ENCODE measurements at places on chromosomes 3 and 15. TPM values are rescaled to one million over a fixed set of nuclear protein-coding genes. Genes with fewer than 3 reads are reported as not detected.

IQCF5 gene
- not detected for total RNA-seq

SOX2 gene
- total RNA-seq, result 0.32 TPM

DNA sequence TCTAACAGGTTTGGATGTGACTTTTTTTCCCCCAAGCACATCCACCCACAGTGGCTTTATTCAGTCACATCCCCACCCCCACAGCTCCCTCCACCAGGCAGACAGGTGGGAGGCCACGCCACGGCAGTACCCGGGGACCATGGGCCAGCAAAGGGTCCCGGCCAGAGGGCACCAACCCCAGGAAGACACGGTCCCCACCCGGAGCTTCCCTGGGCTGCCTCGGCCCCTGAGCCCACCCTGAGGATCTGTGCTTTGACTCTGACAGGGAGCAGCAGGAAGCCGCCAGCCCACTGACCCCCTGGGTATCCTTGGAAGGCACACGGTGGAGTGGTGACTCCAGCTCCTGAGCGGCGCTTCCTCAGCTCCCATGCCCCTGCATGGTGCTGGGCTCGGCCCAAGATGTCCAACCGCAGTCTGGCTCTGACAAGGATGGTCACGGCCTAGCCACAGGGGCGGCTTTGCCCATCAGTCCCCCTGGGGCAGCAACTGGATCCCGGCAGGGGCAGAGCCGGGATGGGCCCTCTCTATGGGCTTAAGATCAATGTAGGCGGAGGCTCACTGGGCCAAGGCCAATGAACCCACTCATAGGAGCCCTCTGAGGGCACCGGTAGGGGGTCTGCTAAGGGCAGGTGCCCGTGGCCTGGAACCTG is 66.2 kb upstream of the TTBK2 start:
- no peak for DNase-seq

DNA sequence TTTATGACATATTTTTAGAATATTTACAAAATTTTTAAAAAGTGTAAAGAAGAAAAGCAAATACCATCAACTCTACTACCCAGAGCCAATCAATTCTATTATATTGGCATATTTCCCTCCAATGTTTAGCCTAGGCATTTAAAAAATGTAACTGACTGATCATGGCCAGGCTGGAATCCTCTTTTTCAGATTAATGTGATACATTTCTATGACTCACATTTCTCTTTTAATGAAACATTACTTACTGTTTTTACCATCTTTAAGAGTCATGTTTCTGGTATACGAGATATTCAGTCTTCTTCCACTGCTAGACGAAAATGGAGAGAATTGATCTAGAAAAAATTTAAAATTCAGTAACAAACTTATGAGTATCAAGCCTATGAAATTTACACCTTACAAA is 53.4 kb upstream of the DCUN1D1 start:
- DNase-seq, result no peak

DNA sequence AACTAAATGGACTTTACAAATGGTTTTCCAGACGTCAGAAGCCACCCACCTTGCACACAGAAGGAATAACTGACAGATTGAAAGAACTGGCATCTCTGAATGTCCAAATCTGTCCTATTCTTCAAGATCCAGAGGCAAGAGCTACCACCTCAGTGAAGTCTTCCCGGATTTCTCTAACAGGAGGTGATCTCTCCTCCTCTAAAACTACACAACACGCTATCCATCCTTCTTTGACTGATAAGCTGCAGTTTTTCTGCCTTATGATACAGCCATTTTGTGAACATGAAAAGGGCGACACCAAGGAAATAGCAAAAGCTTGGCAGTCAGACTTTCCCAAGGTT is 37.1 kb upstream of the HES1 start:
- no peak for DNase-seq
